ENCODE measurements at places on chromosomes 6 and 20. TPM values are rescaled to one million over a fixed set of nuclear protein-coding genes. Genes with fewer than 3 reads are reported as not detected.

The SSTR4 gene
- total RNA-seq, result not detected

DNA sequence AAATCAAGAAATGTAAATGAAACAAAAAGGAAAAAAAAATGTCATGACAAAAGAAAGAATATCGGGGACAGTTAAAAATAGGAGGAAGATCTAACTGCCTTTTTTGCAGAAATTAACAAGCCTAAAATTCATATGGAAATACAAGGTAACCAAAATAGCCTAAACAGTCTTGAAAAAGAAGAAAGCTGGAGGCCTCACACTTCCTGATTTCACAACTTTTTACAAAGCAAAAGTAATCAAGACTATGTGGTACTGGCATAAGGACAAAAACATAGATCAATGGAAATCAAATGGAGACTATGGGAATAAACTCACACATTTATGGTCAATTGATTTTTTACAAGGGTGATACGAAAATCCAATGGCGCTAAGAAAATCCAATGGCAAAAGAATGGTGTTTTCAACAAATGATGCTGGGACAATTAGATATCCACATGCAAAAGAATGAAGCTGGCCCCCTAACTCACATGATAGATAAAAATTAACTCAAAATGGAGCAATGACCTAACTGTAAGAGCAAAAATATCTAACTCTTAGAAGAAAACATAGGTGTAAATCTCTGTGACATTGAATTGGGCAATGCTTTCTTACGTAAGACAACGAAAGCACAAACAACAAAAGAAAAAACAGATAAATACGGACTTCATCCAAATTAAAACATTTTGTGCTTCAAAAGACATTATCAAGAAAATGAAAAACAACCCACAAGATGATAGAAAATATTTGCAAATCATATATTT lies 24.5 kb downstream of the MAP3K5 start:
- DNase-seq, result no peak

DNA sequence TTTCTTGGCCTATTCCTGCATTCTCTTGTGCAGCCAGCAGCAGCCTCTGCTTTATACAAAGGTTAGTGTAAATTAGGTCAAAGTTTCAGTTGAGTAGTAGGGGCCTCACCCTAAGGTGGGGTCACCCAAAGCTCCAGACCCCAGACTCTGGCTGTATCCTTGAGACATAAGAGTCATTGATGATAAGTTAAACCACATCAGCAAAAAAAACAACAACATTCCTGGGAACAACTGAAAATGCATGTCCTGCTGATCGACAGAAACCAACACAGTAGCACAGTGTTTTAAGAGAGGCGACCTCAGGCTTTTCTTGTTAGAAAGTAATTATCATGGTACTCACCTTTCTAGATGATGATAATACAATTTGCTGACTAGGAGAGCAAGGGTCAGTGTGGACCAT lies 52.6 kb downstream of the TFAP2A start:
- no peak for DNase-seq

DNA sequence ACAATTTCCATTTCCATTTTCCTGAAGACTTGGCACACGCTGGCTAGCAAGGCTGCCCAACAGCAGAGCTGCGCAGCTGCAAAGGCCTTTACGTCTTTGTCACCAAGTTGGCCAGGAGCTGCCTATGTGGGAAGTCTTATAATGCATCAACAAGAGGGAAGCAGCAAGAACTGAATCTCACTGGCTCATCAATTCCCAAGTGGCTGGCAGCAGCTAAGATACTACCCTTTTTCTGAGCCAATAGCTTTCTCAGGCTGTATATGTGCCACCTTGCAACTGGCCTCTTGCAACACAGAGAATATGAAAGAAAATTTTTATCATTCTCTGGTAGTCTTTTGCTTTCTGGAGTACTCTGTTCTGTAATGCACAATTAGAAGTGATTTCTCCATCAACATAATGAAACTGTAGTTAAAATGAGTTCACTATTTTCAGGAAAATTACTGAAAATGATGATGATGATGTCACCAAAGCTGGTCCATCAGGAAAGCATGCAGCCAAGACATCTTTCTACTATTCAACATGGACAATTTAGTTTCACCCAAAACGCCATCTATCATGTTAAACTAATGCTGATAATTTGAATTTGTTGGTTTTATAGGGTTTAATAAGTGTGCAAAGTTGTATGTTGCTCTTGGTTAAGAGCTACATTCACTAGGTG lies 97.3 kb upstream of the FOXA2 start:
- no peak for DNase-seq

GRCh38 chr6:17392978-17393891 lies at the start of gene CAP2:
TSS of gene CAP2 (plus strand) at chr6:17393595. CDS start at chr6:17421556, 27,961 bp downstream.
- peak; percentile 59 for DNase-seq

The CPXM1 gene
- total RNA-seq, result 20.0 TPM

- DNase-seq, result no peak
Measured at GRCh38 chr20:42678895-42679294, 510.8 kb downstream of the PTPRT start.

DNA sequence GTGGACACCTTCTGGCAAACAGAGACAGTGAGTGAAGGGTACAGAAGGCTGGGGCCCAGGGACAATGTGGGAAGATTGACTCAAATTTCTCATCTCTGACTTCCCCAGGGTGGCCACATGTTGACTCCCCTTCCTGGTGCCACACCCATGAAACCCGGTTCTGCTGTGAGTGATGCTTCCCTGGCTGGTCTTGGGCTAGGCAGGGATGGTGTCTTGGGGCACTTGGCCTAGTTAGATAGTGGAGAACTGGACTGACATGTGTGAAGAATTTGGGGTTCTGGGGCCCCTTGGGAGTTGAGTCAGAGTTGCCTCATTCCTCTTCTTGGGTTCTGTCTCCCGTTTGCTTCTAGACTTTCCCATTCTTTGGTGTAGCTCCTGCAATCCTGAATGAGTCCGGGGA lies 34.2 kb downstream of the GSS start:
- DNase-seq, result no peak

DNA sequence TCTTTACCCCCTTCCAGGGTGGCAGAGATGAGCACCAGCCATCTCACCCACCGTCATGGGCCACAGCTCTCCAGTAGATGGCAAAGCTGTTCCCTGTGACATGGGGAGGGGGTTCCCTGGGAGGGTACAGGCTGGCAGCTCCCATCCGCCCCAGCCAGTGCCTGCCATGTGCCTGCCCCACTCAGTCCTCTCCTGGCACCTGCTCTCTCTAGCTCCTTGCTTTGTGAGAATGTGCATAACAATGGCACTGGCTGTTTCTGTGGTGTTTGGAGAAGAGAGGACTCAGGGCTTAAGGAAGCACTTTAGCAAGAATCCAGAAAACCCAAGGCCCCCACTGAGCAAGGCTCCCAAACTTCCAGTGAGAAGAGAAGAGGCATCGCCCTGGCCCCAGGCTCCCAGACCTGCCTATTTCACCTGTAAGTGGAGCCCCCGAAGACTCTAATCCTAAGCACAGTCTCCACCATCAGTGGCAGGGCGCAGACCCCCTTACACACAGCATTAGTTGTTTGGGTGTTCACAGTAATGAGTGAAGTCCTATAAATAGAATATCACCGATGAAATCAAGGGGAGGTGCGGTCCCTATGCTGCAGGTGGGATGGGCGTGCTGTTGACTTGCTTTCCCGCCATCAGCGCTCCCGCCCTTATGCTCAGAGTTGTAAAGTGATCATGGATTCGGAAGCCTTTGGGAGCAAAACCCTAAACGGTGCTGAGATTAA lies 110.2 kb downstream of the AGPAT4 start:
- no peak for DNase-seq

GRCh38 chr6:29790626-29791025 lies 37.0 kb upstream of the HLA-G start:
- DNase-seq, result no peak

The PMEPA1 gene
- 25.9 TPM for total RNA-seq

The CST4 gene
- not detected for total RNA-seq

DNA sequence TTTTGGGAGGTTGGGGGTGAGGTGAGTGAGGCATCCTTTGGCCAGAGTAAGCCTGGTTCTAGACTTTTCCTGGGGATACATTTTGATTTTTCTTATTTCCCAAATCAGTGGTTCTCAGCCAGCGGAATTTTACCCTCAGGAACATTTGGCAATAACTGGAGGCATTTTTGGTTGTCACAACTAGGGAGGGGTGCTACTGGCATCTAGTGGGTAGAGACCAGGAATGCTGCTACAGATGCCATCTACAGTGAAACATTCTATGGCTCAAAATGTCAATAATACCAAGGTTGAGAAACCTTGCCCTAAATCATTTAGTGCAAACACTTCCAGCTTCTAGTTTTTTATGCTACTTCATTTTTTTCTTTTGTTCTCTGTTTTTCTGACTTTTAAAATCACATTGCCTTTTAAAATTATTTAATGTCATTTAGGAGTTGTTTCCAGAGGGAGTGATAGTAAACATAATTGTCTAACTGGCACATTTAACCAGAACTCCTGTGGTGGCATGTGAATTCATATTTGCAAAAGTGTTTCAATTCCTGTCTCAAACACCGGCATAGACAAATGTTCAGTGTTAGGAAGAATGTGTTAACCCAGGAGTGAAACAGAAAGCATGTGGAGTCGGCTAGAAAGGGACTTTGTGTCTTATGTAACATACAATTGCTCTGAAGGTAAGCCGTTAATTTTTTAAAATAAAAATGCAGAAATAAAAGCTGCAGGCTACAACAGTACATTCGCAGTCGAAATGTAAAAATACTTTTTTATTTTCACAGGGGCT lies 59.0 kb downstream of the QRSL1 start:
- no peak for DNase-seq

GRCh38 chr6:125995972-125996580 lies 9.7 kb downstream of the TRMT11 start:
- peak; percentile 54 for DNase-seq

The MAP1LC3A gene
- total RNA-seq, result 26.8 TPM

GRCh38 chr6:8821981-8822381 lies 386.6 kb upstream of the SLC35B3 start:
- no peak for DNase-seq

- no peak for DNase-seq
Measured at GRCh38 chr6:84796343-84796742, 31.9 kb upstream of the TBX18 start.

- peak; percentile 40 for DNase-seq
Measured at GRCh38 chr20:34824452-34824805, 1.0 kb downstream of the NCOA6 start.

The REM1 gene
- total RNA-seq, result 0.59 TPM

All from uterus (tissue), 4 donors.